Activated CD8-positive, alpha-beta T cell treated with anti-CD3 and anti-CD28 coated beads, Interleukin-2, amount 10 ng/mL, durations not matched to agents 7 days and 5 days (primary cell): ENCODE measurements at places on chromosomes 2 and 18.

GRCh38 chr2:143029141-143029540 is 100.1 kb upstream of the ARHGAP15 start:
- no peak overlapping the region for H3K4me3 ChIP-seq
- no peak overlapping the region for H3K27ac ChIP-seq
- peaks cover 8% of the 10 kb centered on the region for H3K4me1 ChIP-seq
- DNase-seq: no peak
- peaks cover 18% of the 10 kb centered on the region for H3K27me3 ChIP-seq

DNA sequence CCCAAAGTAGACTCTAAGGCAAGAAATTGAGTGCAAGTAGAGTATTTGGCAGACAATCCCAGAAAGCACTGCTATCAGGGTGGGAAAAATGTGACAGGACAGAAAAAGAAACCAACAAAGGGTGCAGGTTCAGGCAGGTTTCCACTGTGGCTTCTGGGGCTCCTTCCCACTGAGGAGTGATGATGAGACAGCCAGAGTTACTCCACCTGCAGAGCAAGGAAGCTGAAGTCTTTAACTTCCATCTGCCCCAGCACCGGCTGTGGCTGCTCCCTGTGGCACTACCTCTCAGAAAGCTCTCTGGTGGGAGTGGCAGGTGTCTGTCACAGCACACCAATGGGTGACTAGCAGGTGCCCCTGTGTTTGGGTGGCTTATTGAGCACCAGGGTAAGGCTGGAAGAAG is 37.6 kb upstream of the ACKR3 start:
- peaks cover 25% of the 10 kb centered on the region for H3K4me1 ChIP-seq
- no peak overlapping the region for H3K27ac ChIP-seq
- H3K36me3 ChIP-seq: no peaks in the 10 kb centered on the region
- peaks cover 3% of the 10 kb centered on the region for H3K27me3 ChIP-seq

DNA sequence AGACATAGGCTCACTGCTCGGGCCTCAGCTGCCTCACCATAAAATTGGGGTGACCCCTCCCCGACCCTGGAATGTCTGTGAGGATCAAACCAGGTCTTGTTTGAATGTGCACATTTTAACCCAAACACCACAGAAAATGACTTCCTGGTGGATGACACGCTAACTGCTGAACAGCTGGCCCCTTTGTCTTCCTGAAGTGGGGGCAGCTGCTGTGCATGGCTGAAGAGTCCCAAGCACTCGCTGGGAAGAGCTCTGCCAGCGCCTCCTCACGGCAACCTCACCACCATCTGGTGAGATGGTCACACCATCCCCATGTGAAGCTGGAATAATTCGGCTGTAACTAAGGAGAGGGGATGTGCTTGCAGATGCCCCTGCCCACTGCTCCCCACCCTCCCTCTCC is 34.0 kb downstream of the AQP12A start:
- no peak overlapping the region for H3K4me3 ChIP-seq
- no peak overlapping the region for H3K27ac ChIP-seq
- no peaks in the 10 kb centered on the region for H3K36me3 ChIP-seq
- H3K27me3 ChIP-seq: no peaks in the 10 kb centered on the region
- DNase-seq: no peak

GRCh38 chr2:54290356-54291025 is 34.5 kb upstream of the TSPYL6 start:
- H3K27me3 ChIP-seq: no peaks in the 10 kb centered on the region
- no peaks in the 10 kb centered on the region for H3K36me3 ChIP-seq
- no peak overlapping the region for H3K4me3 ChIP-seq
- no peak overlapping the region for H3K27ac ChIP-seq

DNA sequence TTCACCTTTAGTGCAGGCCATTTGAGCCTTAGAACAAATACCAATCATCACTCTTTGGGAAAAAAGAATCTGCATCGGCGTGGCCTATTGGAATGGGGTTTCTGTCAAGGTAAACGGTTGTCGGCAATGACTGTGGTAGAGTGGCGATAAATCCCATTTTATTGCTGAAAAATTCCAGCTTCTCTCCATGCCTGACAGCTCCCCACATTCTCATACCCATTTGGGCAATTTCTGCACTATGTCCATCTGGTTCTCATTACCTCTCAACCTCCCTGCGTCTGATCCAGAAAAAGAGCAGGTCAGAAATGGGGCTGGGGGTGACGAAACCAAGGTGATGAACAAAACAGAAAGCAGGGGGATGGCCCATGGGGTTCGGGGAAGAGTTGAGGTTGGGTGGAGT is 254.0 kb downstream of the MEIS1 start:
- no peak overlapping the region for H3K4me3 ChIP-seq
- H3K4me1 ChIP-seq: no peaks in the 10 kb centered on the region
- H3K36me3 ChIP-seq: no peaks in the 10 kb centered on the region
- H3K27me3 ChIP-seq: no peaks in the 10 kb centered on the region
- no peak for DNase-seq

DNA sequence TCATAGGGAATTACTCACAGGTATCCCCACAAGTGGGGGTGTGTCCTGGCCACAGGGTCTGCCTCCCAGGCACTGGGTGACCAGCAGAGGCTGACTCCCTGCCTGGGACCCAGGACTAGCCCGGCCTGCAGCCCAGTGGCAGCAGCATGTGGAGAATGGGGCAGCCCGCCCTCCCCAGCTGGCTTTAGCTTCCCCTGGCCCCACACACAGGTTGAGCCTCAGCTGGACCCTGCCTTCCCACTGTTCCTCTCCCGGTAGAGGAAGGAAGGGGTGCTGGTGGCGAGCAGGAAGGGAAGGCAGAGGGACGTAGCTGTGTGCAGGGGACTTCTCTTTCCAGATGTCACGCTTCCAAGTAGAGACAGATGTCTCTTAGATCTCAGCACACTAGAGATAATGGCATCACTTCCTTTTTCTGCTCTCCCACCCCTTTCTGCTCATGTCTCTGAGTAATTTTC is 51.4 kb downstream of the EMILIN2 start:
- no peaks in the 10 kb centered on the region for H3K27me3 ChIP-seq
- H3K36me3 ChIP-seq: no peaks in the 10 kb centered on the region
- peaks cover 4% of the 10 kb centered on the region for H3K4me1 ChIP-seq
- no peak overlapping the region for H3K4me3 ChIP-seq
- no peak for DNase-seq

- no peaks in the 10 kb centered on the region for H3K4me1 ChIP-seq
- H3K4me3 ChIP-seq: no peak overlapping the region
- no peaks in the 10 kb centered on the region for H3K36me3 ChIP-seq
- no peak overlapping the region for H3K27ac ChIP-seq
- H3K27me3 ChIP-seq: no peaks in the 10 kb centered on the region
These were observed 628.7 kb upstream of the PIK3C3 start for GRCh38 chr18:41326311-41326710.

- no peaks in the 10 kb centered on the region for H3K4me1 ChIP-seq
- H3K27ac ChIP-seq: no peak overlapping the region
- H3K4me3 ChIP-seq: no peak overlapping the region
- no peaks in the 10 kb centered on the region for H3K36me3 ChIP-seq
- DNase-seq: no peak
These were observed 16.3 kb downstream of the GKN2 start for GRCh38 chr2:68936427-68936826.

GRCh38 chr2:207032490-207032889 is 93.2 kb downstream of the CPO start:
- no peaks in the 10 kb centered on the region for H3K4me1 ChIP-seq
- no peak overlapping the region for H3K4me3 ChIP-seq
- DNase-seq: no peak
- no peak overlapping the region for H3K27ac ChIP-seq
- peaks cover 3% of the 10 kb centered on the region for H3K27me3 ChIP-seq

DNA sequence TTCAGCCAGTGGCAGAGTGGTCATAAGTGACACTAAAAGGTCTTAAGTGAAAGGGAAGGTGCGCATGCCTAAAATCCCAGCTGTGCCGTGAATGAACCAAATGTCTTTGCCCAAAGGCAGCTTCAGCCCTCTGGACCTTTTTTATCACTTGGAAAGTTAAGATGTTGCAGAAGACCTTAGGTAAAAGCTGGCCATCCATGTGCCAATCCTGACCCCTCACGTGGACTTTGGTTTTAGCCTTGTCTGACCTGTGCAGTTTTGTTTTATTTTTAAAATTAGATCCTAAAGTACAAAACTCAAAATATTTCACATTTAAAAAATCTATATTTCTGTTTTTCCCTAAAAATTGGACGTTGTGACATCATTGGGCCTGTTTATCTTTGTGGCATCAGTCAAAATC is 429.5 kb downstream of the STK39 start:
- no peaks in the 10 kb centered on the region for H3K4me1 ChIP-seq
- no peak for DNase-seq
- no peaks in the 10 kb centered on the region for H3K36me3 ChIP-seq

- peaks cover 37% of the 10 kb centered on the region for H3K27me3 ChIP-seq
- H3K36me3 ChIP-seq: no peaks in the 10 kb centered on the region
- H3K4me1 ChIP-seq: peaks cover 42% of the 10 kb centered on the region
- no peak for DNase-seq
These were observed 100.5 kb upstream of the ODC1 start for GRCh38 chr2:10548626-10549025.

GRCh38 chr2:120669121-120669952 is 66.3 kb upstream of the GLI2 start:
- H3K4me1 ChIP-seq: no peaks in the 10 kb centered on the region
- DNase-seq: no peak
- no peaks in the 10 kb centered on the region for H3K36me3 ChIP-seq
- H3K4me3 ChIP-seq: no peak overlapping the region

GRCh38 chr2:178265851-178266250 is 71.5 kb downstream of the OSBPL6 start:
- H3K27ac ChIP-seq: no peak overlapping the region
- peaks cover 5% of the 10 kb centered on the region for H3K27me3 ChIP-seq
- H3K4me1 ChIP-seq: no peaks in the 10 kb centered on the region
- H3K4me3 ChIP-seq: no peak overlapping the region

DNA sequence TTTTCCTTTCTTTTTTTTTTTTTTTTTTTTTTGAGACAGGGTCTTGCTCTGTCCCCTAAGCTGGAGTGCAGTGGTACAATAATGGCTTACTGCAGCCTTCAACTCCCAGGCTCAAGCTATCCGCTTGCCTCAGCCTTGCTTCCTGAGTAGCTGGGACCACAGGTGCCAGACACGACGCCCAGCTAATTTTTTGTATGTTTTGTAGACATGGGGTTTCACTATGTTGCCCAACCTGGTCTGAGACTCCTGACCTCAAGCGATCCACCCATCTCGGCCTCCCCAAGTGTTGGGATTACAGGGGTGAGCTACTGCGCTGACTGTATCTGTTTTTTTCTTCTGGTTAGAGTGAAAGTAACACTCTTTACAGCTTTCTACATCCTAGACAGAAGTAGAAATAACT is 240.3 kb upstream of the FBXO11 start:
- peaks cover 5% of the 10 kb centered on the region for H3K27me3 ChIP-seq
- H3K27ac ChIP-seq: no peak overlapping the region
- H3K4me3 ChIP-seq: no peak overlapping the region
- DNase-seq: no peak
- peaks cover 7% of the 10 kb centered on the region for H3K36me3 ChIP-seq

DNA sequence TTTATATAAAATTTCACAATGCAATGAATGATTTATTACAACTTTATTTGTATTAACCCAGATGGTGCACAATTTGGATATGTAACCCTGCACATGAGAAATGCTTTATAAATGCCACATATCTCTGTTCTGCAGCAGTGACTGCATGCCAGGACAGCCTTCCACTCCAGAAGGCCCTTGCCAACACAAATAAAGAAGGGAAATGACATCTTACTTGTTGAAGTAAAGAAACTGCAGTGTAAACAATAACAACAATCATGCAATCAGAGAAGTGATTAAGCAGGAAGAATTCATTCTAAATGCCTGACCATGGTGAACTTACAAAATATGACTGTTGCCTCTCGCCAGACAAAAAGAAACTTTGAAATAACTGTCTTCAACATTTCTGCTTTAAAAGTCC is 129.9 kb upstream of the CHST9 start:
- H3K36me3 ChIP-seq: no peaks in the 10 kb centered on the region
- no peaks in the 10 kb centered on the region for H3K27me3 ChIP-seq
- H3K4me3 ChIP-seq: no peak overlapping the region
- DNase-seq: no peak
- H3K27ac ChIP-seq: no peak overlapping the region

DNA sequence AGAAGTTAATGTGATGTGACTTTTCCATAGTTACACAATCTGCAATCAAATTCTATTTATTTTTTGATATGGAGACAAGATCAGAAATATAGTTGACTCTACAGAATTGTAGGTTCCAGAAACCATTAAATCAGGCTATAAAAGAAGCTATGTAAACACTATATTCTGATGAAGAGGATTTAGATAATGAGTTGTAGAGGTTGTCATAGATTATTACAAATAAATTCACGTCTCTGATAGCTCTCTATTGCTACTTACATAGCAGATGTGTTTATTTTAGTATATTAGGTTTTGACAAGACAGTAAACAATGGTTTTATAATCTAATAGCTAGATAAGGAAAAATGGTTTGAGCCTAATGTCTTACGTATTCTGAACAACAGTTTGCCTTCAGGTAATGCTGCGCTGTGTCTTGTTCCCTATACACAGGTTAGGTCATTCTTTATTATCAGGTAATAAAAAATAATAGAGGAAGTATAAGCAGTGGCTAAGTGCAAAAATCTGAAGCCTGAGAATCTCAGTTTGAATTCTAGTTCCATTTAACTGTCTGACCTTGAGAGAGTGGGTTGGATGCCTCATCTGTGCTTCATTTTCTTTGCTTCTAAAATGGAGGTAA is 93.4 kb downstream of the PPP1R1C start:
- no peak for DNase-seq
- H3K4me1 ChIP-seq: no peaks in the 10 kb centered on the region
- no peak overlapping the region for H3K4me3 ChIP-seq
- H3K27ac ChIP-seq: no peak overlapping the region
- H3K36me3 ChIP-seq: no peaks in the 10 kb centered on the region
- H3K27me3 ChIP-seq: no peaks in the 10 kb centered on the region

DNA sequence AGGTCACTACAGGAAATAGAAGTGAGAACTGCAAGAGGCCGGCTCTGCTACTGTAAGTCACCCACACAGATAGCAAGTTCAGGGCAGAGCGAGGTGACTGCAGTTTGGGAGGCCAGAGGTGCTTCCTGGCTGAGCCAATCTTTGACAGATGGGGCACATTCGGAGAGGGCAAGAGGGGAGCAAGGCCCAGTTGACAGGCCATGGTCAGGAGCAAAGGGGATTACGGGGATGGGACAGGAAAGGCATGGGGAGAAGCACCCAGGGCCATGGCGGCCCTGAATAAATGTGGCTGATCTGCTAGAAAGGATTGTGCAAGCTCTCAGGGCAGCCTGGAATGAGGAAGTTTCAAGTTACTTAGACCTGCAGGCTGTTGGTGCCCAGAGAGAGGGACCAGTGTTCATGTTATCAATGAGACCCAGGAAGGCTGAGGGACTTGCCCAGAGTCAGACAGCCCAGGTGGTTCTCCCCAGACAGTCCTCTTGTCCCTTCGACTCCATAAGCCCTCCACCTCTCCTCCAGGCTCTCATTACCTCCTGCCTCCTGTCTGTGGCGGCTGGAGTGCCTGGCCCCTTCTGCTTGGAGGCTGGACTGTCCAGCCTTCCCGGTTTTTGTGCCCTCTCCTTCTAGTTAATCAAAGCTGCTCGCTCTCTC is 123.3 kb downstream of the CTIF start:
- H3K4me1 ChIP-seq: no peaks in the 10 kb centered on the region
- H3K36me3 ChIP-seq: no peaks in the 10 kb centered on the region
- H3K4me3 ChIP-seq: no peak overlapping the region
- no peak for DNase-seq
